ENCODE measurements at places on chromosomes 5 and 9.

DNA sequence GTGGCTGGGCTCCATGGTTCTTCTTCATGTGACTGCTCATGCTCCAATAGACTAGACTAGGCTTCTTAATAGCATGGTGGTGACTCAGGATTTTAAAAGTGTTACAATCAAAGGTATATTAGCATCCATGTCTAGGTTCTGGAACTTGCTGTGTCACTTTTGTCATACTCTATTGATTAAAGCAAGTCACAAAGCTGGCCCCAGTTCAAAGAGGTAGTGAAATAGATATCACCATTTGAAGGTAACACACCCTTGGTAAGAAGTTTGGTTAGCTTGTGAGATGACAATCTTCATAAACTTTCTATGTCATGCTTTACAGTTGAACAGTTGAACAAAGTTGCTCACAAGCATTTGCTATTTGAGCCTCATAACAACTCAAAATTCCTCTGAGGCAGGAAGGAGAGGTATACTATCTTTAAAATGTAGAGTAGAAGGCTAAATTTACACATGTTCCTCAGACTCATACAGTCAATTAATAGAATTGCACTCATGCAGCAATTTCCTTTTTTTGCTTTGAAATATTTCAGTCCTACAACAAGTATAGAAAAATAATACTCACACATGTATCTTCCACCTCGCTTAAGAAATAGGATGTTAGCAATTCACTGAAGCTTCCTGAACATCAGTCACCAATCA lies 56.8 kb upstream of the TMEM252 start:
- DNase-seq, result no peak

DNA sequence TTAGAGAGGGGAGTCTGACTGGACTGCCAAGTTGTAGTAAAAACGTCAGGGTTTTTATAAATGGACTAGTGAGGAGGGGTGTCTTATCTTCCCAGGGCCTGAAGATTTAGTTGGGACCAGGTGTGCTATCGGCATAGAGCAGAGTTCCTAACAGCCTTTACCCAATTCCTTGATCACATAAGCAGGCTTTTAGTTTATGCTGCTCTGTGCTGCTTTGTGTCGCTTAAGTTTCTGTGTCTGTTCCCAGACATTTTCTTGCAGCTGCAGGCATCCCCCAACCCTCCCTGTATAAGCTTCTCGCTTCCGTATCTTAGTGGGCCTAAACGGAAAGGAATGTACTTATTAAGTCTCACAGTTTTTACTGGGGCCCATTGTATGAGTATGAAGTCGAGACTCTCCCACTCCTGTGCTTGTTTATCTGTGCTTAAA lies 2.6 kb upstream of the SMC5 start:
- no peak for DNase-seq

DNA sequence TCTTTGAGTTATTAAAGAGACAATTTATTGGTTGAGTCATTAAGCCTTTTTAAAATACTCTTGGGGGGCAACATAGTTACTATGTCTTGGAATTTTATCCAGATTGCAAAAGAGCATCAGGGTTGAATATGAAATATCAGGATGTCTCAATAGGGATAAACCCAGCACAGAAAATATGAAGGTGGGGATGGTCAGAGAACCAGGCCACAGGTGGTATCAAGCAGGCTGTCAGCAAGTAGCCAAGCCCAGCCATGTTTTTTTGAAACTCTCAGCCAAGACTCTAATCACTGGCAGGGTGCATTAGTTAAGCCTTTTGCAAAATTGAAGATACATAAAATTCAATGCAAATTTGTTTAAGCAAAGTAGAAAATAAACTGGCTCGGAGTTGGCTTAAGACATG lies 468.9 kb downstream of the DTWD2 start:
- no peak for DNase-seq

DNA sequence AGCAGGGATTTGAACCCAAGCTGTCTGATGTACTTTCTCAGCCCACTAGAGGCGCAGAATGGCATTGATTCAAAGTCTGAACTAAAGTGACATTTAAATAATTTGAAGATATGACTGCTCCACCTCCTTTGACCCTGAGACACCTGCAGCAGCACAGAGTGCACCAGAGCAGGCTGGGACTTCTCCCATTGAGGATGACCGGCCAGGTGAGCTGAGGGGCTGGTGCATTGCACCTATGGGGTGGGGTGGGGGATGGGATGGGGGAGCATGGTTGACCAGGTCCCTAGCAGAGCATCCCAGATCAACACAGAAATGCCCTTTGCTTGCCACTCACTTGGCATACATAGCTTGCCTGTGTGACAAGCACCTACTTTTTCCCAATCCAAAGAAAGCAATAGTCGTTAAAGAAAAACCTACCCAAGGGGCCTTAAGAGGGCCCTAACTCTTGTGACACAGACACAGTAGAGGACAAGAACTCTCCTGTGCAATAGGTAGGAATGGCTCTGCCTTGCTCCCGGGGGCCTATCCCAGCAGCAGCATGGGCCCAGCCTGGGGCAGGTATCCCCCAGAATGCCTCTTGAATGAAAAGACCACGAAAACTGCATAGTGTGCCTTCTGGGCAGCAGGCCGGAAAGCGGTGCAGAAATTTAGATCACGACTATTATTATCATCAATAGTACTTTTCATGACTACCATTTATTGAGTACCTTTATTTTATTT lies 6.5 kb downstream of the SH3PXD2B start:
- no peak for DNase-seq

- no peak for DNase-seq
Observed at GRCh38 chr5:39800042-39800601, 375.3 kb upstream of the DAB2 start.

DNA sequence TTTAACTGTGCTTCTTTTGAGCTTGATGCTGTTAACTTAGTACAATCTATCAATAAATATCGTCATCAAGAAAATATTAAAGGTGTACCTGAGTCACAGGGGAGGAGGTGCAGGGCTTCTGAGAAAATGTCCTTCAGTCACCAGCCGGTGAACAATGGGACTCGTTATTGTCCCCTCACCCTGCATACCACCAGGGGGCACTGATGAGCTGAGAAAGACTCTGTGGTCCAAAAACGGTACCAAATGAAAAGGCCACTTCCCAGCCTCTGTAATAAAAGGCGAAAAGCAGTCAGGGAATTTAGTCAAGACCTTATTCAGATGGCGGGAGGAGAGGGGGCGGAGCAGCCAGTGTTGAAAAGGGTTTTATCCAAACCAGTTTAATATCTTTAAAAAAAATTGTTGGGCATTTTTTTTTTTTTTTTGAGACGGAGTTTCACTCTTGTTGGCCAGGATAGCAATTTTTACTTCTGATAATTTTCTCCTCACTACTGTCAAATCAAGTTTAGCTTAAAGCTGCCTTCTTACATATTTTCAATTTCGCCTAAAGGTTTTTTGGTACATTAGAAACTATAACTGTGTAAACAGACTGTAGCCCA lies 271.9 kb upstream of the ADAMTS16 start:
- DNase-seq, result no peak

- DNase-seq, result no peak
Observed at GRCh38 chr9:83183621-83184020, 120.7 kb upstream of the RASEF start.

GRCh38 chr5:142694092-142694856 lies 8.4 kb upstream of the FGF1 start:
- DNase-seq, result no peak

DNA sequence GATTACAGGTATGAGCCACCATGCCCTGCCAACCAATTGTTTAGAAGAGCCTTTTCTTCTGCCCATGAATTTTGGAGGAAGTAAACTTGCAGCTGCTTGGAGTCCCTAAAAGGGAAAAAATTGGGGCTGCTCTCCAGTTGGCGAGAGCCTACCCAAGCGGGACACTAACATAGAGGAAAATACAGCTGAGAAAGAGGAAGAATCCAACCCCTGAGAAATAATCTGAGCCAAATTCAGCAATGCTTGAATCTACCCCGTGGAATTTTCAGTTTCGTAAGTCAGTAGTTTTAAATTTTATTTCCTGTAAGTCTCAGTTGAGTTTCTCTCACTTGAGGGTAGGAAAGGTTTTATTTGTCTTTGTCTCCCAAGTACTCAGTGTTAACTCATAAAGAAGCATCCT lies 30.4 kb upstream of the UBTD2 start:
- no peak for DNase-seq

- DNase-seq, result no peak
Observed at GRCh38 chr9:94480205-94480604, 74.7 kb upstream of the PCAT7 start.

DNA sequence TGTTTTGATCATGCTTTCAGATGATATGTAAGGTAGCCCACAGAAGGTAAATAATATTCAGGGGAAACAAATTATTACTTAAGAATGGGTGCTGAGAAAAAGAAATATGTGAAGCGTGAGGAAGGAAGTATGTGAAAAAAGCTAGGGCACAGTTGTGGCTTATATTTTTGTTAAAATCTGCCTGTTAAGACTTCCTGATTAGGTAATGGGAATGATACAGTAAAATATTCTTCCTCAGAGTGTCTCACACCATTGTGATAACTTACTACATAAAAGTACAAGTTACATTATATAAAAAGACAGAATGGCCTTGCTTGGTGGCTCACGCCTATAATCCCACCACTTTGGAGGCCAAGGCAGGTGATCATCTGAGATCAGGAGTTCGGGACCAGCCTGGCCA lies 18.7 kb upstream of the PARP8 start:
- no peak for DNase-seq

DNA sequence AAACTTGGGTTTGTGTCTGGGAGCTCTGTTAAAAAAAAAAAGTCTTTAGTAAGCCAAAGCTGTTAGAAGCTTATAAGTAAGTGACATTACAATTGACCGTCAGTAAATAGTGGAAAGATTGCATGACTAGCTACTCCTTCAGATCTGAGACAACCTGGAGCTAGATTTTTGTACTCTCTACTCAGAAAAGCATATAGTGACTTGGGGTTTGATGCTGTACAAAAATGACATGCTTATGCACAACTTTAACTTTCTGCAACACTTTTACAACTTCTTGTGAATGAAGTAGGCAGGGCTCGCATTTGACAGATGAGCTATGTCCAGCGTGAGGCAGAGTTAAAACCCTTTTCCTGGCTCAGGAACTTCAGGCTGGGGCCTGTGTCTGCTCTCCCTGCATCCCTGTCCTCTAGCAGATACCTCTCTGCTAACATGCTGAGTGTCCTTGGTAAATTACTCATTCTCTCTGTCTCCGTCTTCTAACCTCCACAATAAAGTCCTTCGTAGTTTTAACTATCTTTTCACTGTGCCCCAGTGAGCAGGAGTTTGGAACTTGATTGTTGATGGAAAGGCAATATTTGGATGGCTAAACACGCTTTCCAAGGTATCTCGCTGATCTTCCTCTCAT lies 471 bp upstream of the GHR start:
- no peak for DNase-seq

DNA sequence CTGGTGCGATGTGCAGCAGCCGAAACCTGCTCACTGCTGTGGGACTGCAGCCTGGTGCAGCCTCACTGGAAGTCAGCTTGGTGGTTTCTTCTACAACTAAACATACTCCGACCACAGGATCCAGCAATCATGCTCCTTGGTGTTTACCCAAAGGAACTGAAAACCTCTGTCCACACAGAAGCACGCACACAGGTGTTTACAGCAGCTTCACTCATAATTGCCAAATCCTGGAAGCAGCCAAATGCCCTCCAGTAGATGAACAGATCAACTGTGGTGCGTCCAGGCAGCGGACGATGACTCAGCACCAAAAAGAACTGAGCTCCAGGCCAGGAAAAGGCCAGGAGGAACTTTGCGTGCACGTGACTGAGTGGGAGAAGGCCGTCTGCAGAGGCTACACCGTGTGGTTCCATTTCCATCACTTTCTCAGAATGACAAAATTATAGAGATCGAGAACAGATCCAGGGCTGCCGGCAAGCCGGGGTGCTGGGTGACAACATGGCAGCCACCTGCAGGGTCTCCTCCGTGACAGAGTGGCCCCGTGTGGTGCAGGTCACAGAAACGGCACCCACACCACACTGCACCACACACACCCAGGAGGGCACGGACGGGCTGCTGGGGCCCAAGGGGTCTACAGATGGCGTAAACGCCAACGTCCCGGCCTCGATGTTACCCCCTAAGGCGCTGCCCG lies 23.1 kb upstream of the NSMF start:
- DNase-seq, result no peak

DNA sequence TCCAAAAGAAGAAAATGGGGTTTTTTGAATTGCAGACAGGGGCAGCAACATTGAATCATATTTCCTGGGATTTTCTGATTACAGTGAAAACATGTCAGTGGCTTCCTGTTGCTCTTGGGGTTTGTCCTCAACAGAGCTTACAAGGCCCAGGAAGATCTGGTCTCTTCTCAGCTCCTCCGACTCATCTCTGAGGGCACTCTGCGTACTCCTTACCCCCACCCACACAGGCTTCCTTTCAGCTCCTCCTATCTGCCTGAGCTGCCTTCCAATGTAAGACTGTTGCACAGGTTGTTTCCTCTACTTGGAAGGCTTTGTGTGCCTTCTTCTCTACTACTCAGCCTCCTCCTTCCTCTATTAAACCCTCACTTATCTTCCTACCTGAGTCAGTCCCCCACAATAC lies 245.1 kb upstream of the MEF2C start:
- no peak for DNase-seq

DNA sequence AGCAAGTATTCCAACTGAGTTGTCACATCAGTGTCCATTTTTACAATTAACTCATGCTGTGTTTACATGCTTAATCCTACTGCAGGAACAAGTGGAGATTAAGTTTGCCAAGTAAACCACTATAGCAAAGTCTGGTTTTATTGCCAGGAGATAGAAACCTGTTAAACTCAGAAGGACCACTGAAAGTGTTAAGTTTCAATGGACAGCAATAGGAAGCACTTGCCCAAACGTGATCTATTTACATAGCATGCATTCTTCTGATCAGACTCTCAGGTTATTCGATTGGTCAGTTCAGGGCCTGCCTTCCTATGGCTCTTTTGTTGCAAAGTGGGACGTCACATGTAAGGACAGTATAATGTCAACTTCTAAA lies 28.0 kb upstream of the IFNK start:
- DNase-seq, result no peak

DNA sequence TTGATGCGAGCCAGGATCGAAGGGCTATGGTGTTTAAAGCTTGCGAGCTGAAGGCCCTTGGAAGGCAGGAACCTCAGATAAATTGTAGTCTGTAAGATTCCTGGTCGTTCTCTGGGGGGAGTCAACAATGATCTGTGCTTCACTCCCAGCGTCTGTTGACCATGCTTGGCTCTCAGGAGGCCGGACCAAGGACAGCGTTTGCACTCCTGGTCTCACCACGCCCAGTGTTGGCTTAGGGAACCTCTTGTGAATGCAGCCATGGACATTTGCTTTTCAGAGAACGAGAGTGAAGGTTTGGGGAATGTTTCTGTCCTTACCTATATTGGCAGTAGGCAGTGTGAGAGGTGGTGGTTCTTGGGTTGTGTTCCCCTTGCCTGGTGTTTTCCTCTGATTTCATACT lies 60.2 kb upstream of the FAM120AOS start:
- no peak for DNase-seq

GRCh38 chr5:179804555-179804947 lies 2.1 kb downstream of the MGAT4B start:
- DNase-seq, result no peak

DNA sequence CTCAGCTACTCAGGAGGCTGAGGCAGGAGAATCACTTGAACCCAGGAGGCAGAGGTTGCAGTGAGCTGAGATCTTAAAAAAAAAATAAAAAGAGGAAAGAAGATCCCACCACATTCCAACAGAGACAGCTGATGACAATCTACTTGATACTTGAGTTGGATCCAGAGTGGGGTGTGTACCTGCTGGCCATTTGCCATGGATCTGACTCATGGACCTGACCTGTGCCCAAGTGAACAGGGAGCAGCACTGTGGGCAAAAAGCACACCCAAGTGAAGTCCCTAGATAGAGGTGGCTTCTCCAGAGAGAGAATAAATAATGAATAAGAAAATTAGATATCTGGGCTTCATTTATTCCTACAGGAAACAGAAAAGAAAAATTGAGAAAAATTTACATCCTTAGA lies 81.2 kb upstream of the MIER3 start:
- no peak for DNase-seq

- DNase-seq, result peak; percentile 10
Observed at GRCh38 chr5:22514231-22514630, 338.9 kb downstream of the CDH12 start.

Data from HS-5 (cell line).